ENCODE measurements at places on chromosomes 7 and 10.

DNA sequence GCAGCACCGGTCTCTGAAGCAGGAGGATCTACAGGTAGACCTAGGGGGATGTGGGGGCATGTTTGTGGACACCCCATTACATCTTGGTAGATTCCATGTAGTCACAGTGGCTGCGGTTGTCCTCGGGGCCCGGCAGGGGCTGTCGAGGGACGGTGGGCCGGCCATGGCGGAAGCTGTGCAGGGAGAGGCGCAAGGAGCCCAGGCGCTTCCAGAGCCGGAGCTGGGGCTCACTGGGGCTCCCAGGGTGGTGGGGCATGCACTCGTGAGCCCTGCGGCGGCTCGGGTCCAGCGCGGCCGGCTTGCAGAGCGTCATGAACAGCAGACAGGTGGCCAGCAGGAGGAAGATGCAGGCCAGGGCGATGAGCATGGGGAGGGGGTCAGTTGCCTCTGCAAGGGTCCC is 3.7 kb downstream of the C10orf105 start:
- no peak for DNase-seq

GRCh38 chr10:11015446-11015934 is 2.2 kb upstream of the CELF2 start:
- no peak for DNase-seq

GRCh38 chr10:71112138-71112785 is 100.1 kb upstream of the UNC5B start:
- no peak for DNase-seq

GRCh38 chr7:87047-87446 is 105.3 kb upstream of the FAM20C start:
- no peak for DNase-seq

GRCh38 chr10:13844651-13845050 is 257.9 kb downstream of the PRPF18 start:
- DNase-seq = no peak

DNA sequence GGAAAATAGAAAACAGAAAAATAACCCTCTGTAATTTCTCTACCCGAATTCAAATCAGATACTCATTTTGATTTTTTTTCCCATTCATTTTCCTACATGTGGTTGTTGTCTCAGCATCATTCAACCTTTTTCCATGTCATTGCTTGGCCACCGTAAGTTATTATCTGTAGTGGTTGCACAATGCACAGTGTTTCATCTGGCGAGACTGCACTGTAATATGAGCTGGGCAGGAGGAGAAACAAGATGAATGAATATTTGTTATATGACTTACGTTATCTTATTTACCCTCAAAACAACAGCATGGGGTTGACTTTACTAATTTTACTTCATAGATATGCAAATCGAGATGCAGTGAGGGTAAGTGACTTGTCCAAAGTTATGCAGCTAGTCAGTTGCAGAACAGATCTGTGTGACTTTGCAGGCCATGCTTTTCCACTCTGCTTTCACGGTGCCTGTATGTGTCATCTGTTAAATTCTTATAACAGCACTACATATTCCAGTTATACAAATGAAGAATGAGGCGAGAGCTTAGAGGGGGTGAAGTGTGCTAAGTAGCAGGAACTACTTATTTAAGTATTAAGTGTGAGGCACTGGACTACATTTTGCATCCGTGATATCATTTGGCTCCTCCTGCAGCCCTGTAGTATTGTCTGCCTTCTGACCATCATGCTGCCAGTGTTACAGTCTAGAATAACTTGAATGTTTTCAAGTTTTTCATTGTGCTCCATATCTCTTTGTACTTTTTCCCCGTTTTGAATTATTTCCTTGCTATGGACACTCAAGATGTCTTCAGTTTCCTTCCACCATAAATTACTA is 56.7 kb downstream of the ZMYND11 start:
- no peak for DNase-seq
